ENCODE measurements at places on chromosomes 12 and 14.

DNA sequence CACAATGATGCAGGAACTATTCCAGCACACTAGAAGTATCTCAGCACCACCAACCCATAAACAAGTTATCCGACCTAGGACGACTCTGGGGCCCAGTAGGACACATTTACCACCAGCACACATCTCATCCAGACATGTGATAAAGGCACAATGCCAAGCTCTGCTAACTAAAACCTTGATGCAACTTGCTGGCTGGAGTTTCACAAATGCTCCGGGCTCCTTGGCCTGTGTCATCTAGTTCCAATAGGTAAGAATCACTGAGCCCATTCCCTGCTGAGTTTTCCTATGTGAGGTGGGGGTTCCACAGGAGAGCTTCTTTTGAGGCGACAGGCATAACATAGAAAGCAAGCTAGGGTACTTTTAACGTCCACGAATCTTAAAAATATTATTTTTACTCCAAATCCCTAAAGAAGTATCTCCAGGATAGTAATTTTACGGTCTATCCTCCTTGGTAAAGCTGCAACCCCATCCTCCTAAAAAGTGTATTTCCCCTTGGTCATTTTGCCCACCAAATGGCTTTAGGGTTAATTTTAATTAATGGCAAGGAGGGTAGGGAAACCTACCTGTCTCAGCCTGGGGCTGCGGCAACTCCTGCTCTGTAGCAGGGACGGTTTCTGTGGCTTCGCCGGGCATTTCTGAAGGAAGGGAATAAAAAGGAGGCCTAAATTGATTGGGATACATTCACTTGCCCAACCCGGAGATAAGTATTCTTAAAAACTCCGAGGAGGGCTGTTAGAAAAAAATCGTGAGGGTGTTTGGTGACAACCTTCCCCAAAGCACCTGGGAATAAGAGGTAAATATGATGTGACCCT lies 1.0 kb downstream of the NACA start:
- no peak for DNase-seq

GRCh38 chr14:77105145-77105939 lies 7.3 kb downstream of the CIPC start:
- no peak for DNase-seq

- peak; percentile 13 for DNase-seq
Observed at GRCh38 chr14:69483765-69484443, 624 bp upstream of the PLEKHD1 start.

GRCh38 chr12:109369831-109370230 lies 22.1 kb downstream of the MYO1H start:
- DNase-seq = no peak

DNA sequence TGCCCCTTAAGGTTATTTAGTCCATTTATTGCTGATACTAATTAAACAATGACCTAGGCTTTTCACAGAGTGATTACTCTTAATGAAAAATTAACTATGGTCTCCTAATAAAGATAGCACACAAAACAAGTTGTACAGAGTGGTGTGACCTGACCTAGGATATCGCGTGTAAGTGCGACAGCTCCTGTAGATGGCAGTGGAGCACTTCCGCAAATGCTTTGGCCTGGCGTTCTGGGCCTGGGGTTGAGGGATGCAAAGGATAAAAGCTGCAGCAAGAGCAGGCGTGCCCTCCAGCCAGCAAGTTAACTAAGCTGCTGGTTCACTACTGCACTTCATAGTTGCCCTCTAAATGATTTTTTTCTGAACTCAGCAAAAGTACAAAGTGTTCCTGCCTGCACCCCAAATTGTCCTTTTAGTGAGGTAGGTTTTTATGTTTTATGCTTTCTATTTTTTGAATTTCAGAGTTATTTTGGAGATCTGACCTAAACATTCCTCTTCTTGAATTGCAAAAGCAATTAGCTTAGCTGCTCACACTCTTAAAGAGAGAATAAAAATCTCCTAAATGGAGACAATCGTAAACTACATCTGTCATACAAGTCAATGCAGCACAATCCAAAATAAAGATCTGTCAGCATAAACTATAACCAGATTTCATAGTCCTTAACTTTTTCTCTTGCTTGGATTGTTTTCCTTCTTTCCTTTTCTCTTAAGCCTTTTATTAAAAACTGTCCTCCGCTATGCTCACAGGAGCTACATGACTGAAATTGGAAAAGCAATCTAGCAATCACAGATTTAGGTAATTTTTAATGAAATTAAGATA lies 379.6 kb downstream of the LRIG3 start:
- DNase-seq = peak; percentile 42

- DNase-seq = no peak
Observed at GRCh38 chr12:56957229-56958052, at the start of gene RDH16. TSS of gene RDH16 (minus strand) at chr12:56957608. CDS start at chr12:56957462, 146 bp downstream.

DNA sequence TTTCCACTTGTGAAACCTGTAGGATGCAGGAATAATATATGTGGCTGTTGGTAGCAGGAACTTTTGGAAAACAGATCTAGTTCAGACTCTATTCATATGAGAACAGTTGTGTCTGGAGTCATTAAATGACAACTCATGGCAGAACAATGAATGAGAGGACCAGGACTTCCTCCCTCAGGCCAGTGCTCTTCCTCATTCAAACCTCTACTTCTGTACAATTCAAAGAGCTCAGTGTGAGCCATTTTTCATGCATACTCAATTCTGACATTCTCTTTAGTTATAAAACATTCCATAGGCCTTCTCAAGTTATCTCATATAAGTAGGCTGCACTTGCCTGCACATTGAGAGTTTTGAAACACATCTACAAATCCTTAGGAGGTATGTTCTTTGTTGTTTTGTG lies 1526.6 kb upstream of the FLRT2 start:
- no peak for DNase-seq

- no peak for DNase-seq
Observed at GRCh38 chr14:78758333-78758732, 588.2 kb downstream of the NRXN3 start.

- peak; percentile 81 for DNase-seq
Observed at GRCh38 chr12:109097435-109098182, at the start of gene UNG. TSS of gene UNG (plus strand) at chr12:109097597. CDS start at chr12:109097680, 83 bp downstream.

GRCh38 chr14:90305176-90305601 lies 26.6 kb downstream of the NRDE2 start:
- DNase-seq = no peak
